Neural progenitor cell (in vitro differentiated cells): ENCODE measurements at places on chromosomes 12 and 14.

DNA sequence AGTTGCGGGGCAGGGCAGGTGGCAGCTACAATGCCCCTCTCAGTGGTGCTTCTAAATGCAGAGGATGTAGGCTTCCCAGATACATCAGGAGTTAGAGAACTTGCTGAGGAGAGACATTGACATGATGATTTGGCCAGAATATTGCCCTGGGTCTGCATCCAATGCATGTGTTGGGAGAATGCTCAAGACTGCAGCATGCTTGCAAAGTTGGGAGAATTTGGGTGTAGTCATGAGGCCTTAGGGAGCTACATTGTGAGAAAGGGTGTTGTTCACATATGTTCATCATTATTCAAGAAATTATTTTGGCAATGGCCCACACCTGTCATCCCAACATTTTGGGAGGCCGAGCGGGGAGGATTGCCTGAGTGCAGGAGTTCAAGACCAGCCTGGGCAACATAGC lies 149.9 kb downstream of the SAMD4A start:
- H3K4me1 ChIP-seq: no peaks in the 10 kb centered on the region
- H3K4me3 ChIP-seq: no peak overlapping the region
- no peaks in the 10 kb centered on the region for H3K36me3 ChIP-seq
- H3K27ac ChIP-seq: no peak overlapping the region

- peaks cover 39% of the 10 kb centered on the region for H3K27me3 ChIP-seq
- H3K27ac ChIP-seq: no peak overlapping the region
- peaks cover 9% of the 10 kb centered on the region for H3K4me1 ChIP-seq
- no peaks in the 10 kb centered on the region for H3K36me3 ChIP-seq
- DNase-seq: peak; percentile 52
These were observed 524 bp downstream of the KMT5A start for GRCh38 chr12:123384318-123384993.

DNA sequence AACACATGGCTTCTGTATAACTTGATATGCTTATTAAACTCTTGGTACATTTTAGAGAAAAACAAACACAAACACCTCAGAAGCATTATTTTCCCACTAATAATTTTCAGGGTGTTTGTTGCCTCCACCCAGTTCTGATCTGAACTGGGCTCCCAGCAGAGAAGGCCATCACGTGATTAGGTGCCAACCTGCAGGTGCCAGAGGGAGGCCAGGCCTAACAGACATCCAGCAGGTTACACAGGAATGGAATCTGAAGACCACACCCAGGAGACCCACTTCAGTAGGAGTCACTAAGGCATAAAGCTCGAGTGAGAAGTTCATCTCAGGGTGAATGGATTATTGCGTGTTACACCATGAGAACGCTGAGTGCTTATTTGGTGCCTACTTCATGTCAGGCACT lies 8.9 kb downstream of the SLC6A12 start:
- no peaks in the 10 kb centered on the region for H3K36me3 ChIP-seq
- H3K4me3 ChIP-seq: no peak overlapping the region
- H3K4me1 ChIP-seq: peaks cover 6% of the 10 kb centered on the region
- DNase-seq: no peak

DNA sequence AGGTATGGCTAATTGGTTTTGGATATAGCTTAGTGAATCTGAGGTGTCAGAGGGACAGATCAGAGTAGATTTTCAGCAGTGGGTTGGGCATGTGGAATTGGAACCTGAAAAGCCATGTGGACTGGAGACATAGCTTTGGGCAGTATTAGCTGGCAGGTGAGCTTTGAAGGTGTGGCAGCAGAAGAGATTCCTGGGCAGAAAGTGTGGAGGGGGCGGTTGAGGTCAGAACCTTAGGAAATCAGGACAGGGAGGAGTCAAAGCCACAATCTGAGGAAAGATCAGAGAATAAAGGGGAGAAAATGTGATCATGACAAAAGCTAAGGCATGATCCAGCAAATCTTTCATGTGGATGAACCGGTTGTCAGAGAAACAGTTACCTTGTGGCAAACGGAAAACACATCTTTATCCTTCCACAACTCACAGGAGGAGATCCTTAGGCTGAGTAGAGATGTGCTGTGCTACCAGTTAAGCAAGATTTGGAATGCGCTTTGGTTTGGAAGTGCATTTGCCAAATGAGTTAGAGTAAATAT lies 56.4 kb downstream of the PTGER2 start:
- H3K4me1 ChIP-seq: no peaks in the 10 kb centered on the region
- H3K4me3 ChIP-seq: no peak overlapping the region
- H3K36me3 ChIP-seq: no peaks in the 10 kb centered on the region
- no peaks in the 10 kb centered on the region for H3K27me3 ChIP-seq
- H3K27ac ChIP-seq: no peak overlapping the region

DNA sequence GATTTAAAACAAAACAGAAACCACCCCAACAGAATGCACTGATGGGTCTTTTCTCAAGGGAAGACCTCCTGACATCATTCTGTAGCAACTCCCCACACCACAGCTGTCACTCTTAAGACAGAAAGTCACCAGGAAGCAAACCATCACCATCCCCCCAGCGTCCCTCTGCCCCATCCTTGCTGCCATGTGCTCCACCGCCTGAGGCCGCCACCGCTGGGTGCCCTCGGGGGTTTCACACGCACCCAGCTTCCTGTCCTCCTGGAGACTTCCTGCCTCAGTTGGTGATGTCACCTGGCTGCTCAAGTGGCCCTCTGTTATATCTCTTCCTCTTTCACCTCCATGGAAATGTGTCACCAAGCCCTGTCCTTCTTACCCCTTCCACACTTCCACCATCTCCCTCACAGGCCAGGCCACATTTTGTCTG lies 71.4 kb upstream of the GPR68 start:
- no peak overlapping the region for H3K4me3 ChIP-seq
- H3K27ac ChIP-seq: no peak overlapping the region
- no peaks in the 10 kb centered on the region for H3K4me1 ChIP-seq
- H3K36me3 ChIP-seq: peaks cover 10% of the 10 kb centered on the region
- no peaks in the 10 kb centered on the region for H3K27me3 ChIP-seq

GRCh38 chr12:7264538-7264937 lies 39.3 kb upstream of the ACSM4 start:
- no peaks in the 10 kb centered on the region for H3K36me3 ChIP-seq
- no peaks in the 10 kb centered on the region for H3K27me3 ChIP-seq
- H3K4me1 ChIP-seq: no peaks in the 10 kb centered on the region
- H3K27ac ChIP-seq: no peak overlapping the region
- DNase-seq: no peak

- H3K4me3 ChIP-seq: no peak overlapping the region
- no peak overlapping the region for H3K27ac ChIP-seq
- no peak for DNase-seq
- H3K27me3 ChIP-seq: peaks cover 9% of the 10 kb centered on the region
These were observed 19.9 kb downstream of the LRTM2 start for GRCh38 chr12:1839956-1840951.

GRCh38 chr12:122874081-122874480 lies 21.8 kb downstream of the VPS37B start:
- H3K36me3 ChIP-seq: no peaks in the 10 kb centered on the region
- H3K27ac ChIP-seq: no peak overlapping the region
- peaks cover 34% of the 10 kb centered on the region for H3K4me1 ChIP-seq
- peak; percentile 61 for DNase-seq

DNA sequence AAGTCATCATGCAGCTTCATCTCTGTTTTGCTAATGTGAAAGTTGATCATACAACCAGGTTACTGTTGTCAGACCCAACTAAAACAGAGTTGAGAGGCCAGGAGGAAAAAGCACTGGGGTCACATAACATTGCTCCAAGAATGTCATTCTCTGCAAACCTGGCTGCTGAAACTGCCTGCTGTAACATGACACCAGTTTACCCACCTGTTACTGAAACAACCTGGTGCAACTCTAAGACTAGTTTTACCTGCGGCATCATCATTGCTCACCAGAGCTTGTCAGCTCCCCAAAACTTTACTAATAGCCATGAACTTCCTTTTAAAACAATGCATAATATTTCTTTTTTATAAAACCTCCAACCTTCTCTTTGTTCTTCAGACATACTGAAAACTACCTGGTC lies 30.7 kb upstream of the DEGS2 start:
- no peak overlapping the region for H3K27ac ChIP-seq
- H3K4me1 ChIP-seq: no peaks in the 10 kb centered on the region
- no peak for DNase-seq
- H3K36me3 ChIP-seq: no peaks in the 10 kb centered on the region
- no peaks in the 10 kb centered on the region for H3K27me3 ChIP-seq
- no peak overlapping the region for H3K4me3 ChIP-seq

DNA sequence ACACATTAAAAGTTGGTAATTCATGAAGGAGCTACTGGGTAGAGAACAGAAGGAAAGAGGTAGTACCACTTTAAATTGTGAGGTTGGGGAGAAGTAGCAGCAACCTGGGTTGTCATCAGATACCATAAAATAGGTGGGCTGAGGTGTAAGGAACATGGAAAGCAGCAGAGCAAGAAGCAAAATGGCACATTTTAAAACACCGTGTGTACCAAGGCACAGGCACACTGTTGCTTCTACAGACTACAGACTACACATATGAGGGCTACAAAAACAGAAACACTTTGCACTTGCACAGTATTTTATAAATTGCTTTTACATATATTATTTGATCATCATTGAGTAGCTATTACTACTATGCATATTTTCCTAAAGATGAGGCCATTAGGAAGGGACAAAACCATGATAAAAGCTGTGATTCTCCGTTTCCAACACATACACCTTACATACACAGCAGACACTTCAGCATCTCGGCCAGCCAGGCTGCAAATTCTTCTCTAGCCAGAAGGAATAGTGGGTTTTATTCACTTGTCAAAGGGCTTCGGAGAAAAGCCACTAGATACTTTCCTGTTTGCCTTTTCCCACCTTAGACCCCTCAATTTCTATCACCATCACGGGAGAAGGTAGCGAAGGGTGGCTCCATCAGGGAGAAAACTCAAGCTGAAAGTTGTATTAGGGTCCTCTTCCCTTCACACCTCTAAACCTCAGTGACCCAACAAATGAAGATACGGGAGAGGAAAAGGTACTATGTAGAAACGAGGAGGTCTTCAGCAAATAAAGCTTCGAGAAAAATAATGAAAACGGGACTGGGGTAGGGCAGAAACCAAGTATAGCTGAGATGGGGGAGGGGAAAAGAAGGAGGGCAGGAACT lies 1.6 kb downstream of the PYM1 start:
- peak overlapping the region; percentile 94 for H3K4me3 ChIP-seq
- peaks cover under 1% of the 10 kb centered on the region for H3K27me3 ChIP-seq
- peaks cover 9% of the 10 kb centered on the region for H3K4me1 ChIP-seq
- H3K36me3 ChIP-seq: peaks cover 6% of the 10 kb centered on the region
- H3K27ac ChIP-seq: peak overlapping the region; percentile 93

GRCh38 chr14:51780006-51780692 lies 80.3 kb upstream of the GNG2 start:
- no peak overlapping the region for H3K4me3 ChIP-seq
- no peak overlapping the region for H3K27ac ChIP-seq
- peak; percentile 81 for DNase-seq
- no peaks in the 10 kb centered on the region for H3K4me1 ChIP-seq
- peaks cover 5% of the 10 kb centered on the region for H3K27me3 ChIP-seq
- H3K36me3 ChIP-seq: no peaks in the 10 kb centered on the region

DNA sequence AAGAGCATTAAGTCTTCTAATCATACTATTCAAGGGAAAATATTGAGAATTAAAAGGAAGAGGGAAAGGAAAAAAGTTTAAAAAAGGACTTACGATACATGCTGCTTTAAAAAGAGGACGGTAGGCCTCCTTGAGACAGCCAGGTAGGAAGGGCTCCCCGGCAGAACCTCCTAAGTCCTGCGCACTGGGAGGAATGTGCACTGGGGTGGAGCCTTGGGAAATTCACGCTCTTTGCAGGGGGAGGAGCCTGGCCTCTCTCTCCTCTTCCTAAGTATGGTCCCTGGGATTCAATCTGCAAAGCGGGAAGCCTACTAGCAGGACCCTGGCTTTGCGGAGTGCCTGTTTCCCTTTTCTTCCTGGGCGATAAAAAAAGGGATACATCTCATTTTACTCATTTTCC lies 553.0 kb downstream of the RPS29 start:
- H3K4me1 ChIP-seq: peaks cover 3% of the 10 kb centered on the region
- no peaks in the 10 kb centered on the region for H3K27me3 ChIP-seq
- no peak overlapping the region for H3K27ac ChIP-seq
- no peak overlapping the region for H3K4me3 ChIP-seq
- H3K36me3 ChIP-seq: no peaks in the 10 kb centered on the region
- no peak for DNase-seq

GRCh38 chr14:99225436-99226203 lies 46.4 kb downstream of the BCL11B start:
- H3K4me1 ChIP-seq: peaks cover 8% of the 10 kb centered on the region
- no peak overlapping the region for H3K4me3 ChIP-seq
- H3K36me3 ChIP-seq: no peaks in the 10 kb centered on the region
- H3K27me3 ChIP-seq: no peaks in the 10 kb centered on the region
- DNase-seq: no peak

DNA sequence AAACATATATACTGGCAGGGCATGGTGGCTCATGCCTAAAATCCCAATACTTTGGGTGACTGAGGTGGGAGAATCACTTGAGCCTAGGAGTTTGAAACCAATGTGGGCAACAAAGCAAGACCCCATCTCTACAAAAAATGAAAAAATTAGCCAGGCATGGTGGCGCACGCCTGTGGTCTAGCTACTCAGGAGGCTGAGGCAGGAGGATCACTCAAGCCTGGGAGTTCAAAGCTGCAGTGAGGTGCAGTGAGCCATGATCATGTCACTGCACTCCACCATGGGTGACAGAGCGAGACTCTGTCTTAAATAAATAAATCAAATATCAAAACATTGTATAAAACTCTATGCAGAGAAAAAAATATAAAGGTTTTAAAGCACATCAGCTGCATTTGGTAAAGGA lies 5.2 kb downstream of the FMNL3 start:
- H3K4me3 ChIP-seq: no peak overlapping the region
- no peaks in the 10 kb centered on the region for H3K27me3 ChIP-seq
- H3K4me1 ChIP-seq: peaks cover 42% of the 10 kb centered on the region
- no peak for DNase-seq
- H3K27ac ChIP-seq: no peak overlapping the region

- H3K4me3 ChIP-seq: no peak overlapping the region
- peaks cover 12% of the 10 kb centered on the region for H3K4me1 ChIP-seq
- H3K27ac ChIP-seq: no peak overlapping the region
- DNase-seq: no peak
- H3K27me3 ChIP-seq: peaks cover 92% of the 10 kb centered on the region
- no peaks in the 10 kb centered on the region for H3K36me3 ChIP-seq
These were observed 9.1 kb downstream of the LRCOL1 start for GRCh38 chr12:132601171-132601883.

DNA sequence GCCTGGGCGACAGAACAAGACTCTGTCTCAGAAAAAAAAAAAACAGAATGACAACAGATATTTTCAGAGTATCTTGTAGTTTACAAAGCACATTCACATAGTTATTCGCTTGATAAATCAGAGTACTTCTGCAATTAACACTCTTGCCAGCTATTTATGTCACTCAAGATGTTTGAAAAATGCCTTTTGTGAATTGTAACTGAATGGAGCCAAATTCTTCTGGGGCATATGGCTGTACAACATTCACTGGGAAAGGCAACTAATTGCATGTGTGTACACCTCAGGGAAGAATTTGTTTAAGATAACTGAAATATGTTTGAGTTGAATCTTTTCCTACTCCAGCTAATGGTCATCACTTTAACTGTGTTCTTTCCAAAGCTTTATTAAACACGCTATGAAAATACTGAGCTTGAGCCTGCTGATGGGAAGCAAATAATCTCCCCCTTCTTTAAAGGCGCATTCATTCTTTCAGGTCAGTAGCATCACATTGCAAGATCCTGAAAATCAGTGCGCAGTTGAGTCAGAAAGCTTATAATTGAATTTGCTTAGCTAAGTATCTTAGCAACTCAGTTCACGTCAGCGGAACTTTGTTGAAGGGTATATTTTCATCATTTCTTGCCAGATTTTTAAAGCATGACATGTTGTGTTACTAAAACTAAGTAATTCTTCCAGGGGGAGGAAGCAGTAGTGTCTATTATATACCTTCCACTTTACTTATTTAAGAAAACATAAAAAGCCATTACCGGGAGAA lies 66.6 kb downstream of the SINHCAF start:
- H3K4me1 ChIP-seq: no peaks in the 10 kb centered on the region
- H3K27ac ChIP-seq: no peak overlapping the region
- H3K27me3 ChIP-seq: no peaks in the 10 kb centered on the region
- DNase-seq: no peak
- H3K4me3 ChIP-seq: no peak overlapping the region
